ENCODE measurements at places on chromosomes 2 and 18.

GRCh38 chr2:227164763-227165291, 403 bp downstream of the COL4A3 start:
- peaks cover 16% of the 10 kb centered on the region for H3K27me3 ChIP-seq
- peaks cover 3% of the 10 kb centered on the region for H3K4me1 ChIP-seq
- DNase-seq = peak; percentile 20
- peak overlapping the region; percentile 34 for H3K27ac ChIP-seq
- H3K36me3 ChIP-seq = no peaks in the 10 kb centered on the region

- no peak overlapping the region for H3K4me3 ChIP-seq
- DNase-seq = no peak
- H3K36me3 ChIP-seq = no peaks in the 10 kb centered on the region
- peaks cover 4% of the 10 kb centered on the region for H3K27me3 ChIP-seq
- no peaks in the 10 kb centered on the region for H3K4me1 ChIP-seq
Observed at GRCh38 chr2:78978340-78978739, 47.2 kb upstream of the REG3G start.

- no peaks in the 10 kb centered on the region for H3K4me1 ChIP-seq
- H3K36me3 ChIP-seq = no peaks in the 10 kb centered on the region
- H3K27me3 ChIP-seq = no peaks in the 10 kb centered on the region
Observed at GRCh38 chr18:68220458-68220857, 494.4 kb downstream of the TMX3 start.

DNA sequence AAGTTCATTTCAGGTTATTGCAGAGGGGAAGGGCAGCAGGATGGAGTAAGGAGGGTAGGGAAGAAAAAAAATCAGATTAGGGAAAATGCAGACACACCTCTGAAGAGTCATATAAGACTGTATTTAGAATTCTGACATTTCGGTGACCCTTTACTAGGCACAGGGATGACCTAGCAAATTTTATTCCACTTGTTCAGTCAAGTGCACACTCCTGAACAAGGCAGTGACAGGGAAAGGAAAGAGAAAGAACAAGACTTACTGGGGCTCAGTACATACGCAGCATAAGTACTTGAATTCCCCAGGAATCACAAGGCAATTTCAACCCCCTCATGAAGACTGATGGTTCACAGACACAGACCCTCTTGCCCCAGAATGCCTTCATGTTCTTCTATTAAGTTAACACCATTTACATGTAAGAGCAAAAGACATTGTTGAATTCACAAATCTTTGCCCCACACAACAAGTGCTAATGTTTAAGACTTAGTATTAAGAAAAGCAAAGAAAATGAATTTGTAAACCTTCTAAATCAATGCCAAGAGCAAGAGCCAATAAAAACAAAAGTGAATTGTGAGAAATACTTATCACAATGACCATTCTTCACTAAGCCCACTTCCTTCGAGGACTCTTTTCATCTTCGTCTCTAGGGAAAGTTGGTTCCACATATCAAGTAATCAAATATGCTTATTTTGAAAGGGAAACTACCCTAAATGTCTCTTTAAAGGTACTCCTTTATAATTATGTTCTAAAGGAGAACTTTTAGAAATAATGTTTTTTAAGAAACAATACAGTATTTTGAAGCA, 47.0 kb downstream of the COBLL1 start:
- DNase-seq = no peak
- H3K36me3 ChIP-seq = no peaks in the 10 kb centered on the region
- peaks cover 31% of the 10 kb centered on the region for H3K4me1 ChIP-seq
- no peak overlapping the region for H3K4me3 ChIP-seq

DNA sequence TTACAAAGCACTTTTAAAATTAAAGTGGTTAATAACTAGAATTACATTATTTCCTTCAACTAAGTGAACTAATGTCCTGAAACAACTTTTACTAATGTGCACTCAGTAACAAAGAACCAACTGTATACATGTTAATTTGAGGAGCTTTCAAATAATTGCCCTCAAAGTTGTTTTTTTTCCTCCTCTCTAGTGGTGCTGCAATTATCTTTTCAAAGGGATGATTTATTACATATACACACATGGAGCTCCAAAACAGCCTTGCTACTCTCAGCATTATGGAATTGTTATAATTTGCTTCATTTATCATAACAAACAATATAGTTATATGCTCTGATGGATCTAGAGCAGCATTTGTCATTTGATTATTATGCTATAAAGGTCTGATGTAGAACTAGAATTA, 246.3 kb upstream of the RASGRP3 start:
- H3K36me3 ChIP-seq = no peaks in the 10 kb centered on the region
- no peaks in the 10 kb centered on the region for H3K27me3 ChIP-seq
- no peak for DNase-seq
- H3K4me1 ChIP-seq = no peaks in the 10 kb centered on the region
- no peak overlapping the region for H3K27ac ChIP-seq

DNA sequence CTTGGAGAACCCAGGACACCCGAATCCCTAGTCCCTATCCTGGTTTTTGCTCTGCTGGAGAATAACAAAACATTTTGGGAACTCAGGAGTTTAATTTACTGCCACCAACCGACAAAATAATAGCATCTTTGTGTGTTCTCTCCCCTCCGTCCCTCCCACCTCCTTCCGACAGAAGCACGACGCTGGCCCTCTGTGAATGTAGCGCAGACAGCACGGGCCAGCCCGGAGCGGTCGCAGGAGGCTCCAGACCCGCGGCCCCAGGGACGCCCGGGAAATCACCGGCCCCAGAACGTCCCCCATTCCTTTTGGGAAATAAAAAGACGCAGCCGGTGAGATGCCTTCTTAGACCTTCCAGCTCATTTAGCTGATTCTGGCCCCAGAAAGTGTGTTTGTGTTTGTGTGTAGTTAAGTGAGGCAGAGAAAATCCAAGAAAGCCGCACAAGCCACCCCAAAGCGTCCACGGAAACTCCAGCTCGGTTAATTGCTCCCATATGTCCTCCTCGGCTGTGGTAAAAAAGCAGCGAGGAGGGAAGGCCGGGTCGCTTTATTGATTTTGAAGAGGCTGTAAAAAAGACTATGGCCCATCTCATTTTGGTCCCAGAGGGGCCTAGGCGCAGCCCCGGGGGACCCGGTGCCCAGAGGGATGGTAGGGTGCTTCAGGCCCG, 577 bp upstream of the TANC1 start:
- peak; percentile 59 for DNase-seq
- peak overlapping the region; percentile 88 for H3K27ac ChIP-seq
- no peaks in the 10 kb centered on the region for H3K36me3 ChIP-seq
